RPMI7951 (cell line): ENCODE measurements at places on chromosomes 6 and 20. TPM values are rescaled to one million over a fixed set of nuclear protein-coding genes. Genes with fewer than 3 reads are reported as not detected.

The KIFC1 gene
- 125 and 128 TPM in 2 replicates for total RNA-seq

GRCh38 chr20:1664911-1665310 is 7.3 kb upstream of the SIRPG start:
- no peak for DNase-seq

DNA sequence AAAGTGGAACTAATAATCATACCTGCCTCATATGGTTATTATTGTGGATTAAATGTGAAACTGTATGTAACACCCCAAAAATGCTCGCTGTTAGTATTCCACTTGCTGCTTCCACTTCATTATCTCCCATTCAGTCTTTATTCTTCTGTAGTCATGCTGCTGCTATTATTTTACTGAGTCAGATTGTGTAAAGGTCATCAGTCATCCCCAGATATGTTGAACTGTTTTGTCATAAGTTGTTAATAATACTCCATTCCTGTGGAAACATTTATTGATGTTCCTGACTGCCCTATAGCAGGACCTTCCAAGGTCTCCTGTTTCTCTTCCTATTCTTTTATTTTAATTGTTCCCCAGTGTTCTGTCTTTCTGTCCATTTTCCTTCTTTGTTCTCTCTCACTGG is 1148.3 kb downstream of the EPHA7 start:
- no peak for DNase-seq

GRCh38 chr6:141866731-141867497 is 265.8 kb upstream of the GJE1 start:
- no peak for DNase-seq

DNA sequence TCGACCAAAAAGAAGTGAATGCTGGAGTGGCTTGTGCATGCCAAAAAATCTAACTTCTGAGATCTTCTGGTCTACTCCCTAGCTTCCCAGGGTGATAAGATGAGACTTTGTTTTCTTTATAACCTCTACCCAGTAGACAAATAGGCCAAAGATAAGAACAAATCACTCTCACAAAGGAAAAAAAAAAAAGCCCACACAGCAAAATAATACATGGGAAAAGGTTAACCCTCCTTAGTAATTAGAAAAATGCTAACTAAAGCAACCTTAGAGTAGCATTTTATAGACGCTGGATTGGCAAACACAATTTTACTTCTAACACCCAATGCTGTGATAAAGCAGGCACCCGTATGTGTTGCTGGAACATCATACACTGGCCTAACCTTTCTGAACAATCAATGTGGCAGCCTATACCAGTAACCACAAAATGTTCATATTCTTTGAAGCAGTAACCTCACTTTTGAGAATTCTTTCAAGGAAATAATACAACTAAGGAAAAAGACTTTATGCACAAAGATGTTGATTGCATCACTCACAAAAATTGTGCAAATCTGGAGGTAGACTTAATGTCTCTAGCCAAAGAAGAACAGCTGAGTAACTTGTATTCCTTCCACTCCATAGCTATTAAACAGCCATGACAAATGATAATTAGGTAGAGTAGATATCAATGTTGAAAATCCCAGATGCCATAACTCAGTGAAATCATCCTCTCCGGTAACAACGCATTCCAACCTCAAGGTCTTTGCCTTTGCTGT is 116.3 kb upstream of the QKI start:
- no peak for DNase-seq
